Spleen (tissue), 13 donors: ENCODE measurements at places on chromosomes 16 and 17. TPM values are rescaled to one million over a fixed set of nuclear protein-coding genes. Genes with fewer than 3 reads are reported as not detected.
A peak's percentile ranks its signal among the peaks of the same experiment; 100 is the strongest.

GRCh38 chr17:55238931-55239297, 25.8 kb upstream of the HLF start:
- no peak overlapping the region for H3K27ac ChIP-seq
- H3K27me3 ChIP-seq, result no peaks in the 10 kb centered on the region
- DNase-seq, result no peak
- no peaks in the 10 kb centered on the region for H3K36me3 ChIP-seq

DNA sequence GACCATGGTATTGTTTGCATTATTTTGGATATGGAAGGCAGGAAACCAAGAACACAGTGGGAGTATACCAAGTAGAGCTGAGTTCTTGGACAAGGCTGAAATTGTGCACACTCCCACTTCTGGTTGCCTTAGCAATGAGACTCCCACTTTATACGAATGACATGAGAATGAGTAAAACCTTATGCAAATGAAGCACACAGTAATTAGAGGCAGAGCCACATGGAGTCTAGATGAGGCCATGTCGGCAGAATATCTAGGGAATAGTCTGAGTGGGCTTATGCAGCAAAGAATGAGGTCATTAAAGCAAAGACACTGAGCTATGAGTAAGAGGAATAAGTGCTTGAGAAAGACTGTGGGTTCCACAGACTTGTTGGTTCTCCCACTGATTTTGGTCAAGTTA, 178.7 kb downstream of the GRIN2A start:
- no peak for DNase-seq
- H3K36me3 ChIP-seq, result no peaks in the 10 kb centered on the region
- no peaks in the 10 kb centered on the region for H3K27me3 ChIP-seq
- no peak overlapping the region for H3K27ac ChIP-seq

GRCh38 chr17:31573861-31574260, 182.4 kb downstream of the RAB11FIP4 start:
- no peak overlapping the region for H3K27ac ChIP-seq
- no peak overlapping the region for H3K4me3 ChIP-seq

DNA sequence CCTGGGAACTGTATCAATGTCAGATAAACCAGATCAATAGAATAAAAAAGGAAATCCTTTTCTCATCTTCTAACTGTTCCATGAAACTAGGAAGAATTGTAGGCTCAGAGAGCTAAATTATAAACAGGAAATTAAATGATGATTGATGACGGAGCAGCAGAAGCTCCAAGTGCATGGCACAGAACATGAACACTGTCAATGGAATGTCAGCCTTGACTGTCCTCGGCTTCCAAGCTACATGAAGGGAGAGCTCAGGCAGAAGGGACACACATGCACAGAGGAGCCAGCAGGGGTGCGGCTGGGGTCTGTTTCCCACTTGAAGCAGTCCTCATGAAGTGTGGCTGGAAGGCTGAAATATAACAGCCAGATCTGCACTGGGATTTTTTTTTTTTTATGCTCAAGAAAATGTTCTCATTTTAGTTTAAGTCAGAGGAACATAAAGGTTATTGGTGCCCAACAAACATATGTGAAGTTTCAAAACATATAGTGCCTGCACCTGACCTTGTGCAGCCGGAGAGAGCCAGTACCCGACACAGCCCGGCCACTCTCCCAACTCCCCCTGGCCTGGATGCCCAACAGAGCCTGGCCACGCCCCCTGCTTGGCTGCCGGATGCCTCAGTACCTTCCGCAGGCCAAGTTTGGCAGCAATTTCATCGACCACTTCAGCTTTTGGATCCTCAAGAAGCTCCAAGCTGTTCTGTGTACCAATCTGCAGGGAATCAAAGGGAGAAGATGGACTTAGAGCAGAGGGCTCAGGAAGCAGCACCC, 37.0 kb downstream of the NPLOC4 start:
- H3K27ac ChIP-seq, result peak overlapping the region; percentile 35
- H3K27me3 ChIP-seq, result no peaks in the 10 kb centered on the region
- no peak overlapping the region for H3K4me3 ChIP-seq
- DNase-seq, result no peak

The KRT33A gene
- not detected for total RNA-seq
